ENCODE measurements at places on chromosomes 13 and 19.

DNA sequence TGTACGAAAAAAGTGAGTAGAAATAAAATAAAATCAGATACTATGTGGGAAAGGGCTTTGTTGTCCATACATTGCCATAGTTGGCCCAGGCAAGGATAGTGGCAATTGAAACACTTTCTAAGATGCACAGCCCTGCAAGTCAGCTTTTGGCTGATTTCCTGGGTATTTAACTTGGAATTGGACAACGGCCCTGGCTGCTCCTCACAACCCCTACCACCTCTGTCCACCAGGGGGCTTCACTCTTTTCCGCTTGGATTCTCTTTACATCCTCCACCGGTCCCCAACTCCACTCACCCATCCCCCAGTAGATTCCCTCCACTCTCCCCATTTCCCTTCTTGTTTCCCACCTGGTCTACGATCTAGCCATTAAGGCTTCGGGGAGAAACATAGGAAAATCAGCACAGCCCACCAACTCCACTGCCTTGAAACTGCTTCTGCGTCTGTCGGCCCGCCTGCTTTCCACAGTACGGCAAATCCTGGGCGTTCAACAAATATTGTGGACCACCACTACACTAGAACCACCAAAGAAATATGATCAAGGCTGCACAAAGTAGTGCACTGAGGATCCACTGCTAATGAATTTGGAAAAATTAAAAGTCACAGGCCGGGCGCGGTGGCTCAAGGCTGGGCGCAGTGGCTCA, 48.6 kb upstream of the GTF3A start:
- peak; percentile 50 for DNase-seq

GRCh38 chr19:10290357-10290875, 664 bp downstream of the ICAM5 start:
- peak; percentile 40 for DNase-seq

- peak; percentile 77 for DNase-seq
These were observed 1.5 kb downstream of the CLEC11A start for GRCh38 chr19:50724522-50725217.

DNA sequence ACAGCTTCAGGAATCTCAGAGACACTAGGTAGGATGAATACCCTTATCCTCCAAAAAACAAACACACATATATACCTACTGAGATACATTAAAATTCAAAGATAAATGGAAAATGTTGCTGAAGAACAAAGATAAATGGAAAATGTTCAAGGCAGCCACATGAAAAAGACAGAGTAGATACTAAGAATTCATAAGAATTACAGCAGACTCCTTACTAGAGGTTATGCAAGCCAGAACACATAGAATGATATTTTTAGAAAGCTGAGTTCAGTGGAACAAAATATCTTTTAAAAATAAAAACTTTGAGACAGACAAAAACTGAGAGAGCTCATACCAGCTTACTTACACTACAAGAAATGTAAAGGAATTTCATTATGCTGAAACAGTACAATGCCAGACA, 35.6 kb downstream of the UCHL3 start:
- DNase-seq: no peak

- DNase-seq: no peak
These were observed 101.1 kb upstream of the FRY start for GRCh38 chr13:31930490-31930889.

GRCh38 chr19:38977445-38978325, 2.1 kb upstream of the FBXO17 start:
- DNase-seq: no peak

- no peak for DNase-seq
These were observed 18.8 kb downstream of the MTRF1 start for GRCh38 chr13:41244556-41244955.

- DNase-seq: no peak
These were observed 29.0 kb downstream of the BTBD2 start for GRCh38 chr19:1986357-1987162.

GRCh38 chr13:97430296-97430695, 3.7 kb upstream of the RAP2A start:
- no peak for DNase-seq

DNA sequence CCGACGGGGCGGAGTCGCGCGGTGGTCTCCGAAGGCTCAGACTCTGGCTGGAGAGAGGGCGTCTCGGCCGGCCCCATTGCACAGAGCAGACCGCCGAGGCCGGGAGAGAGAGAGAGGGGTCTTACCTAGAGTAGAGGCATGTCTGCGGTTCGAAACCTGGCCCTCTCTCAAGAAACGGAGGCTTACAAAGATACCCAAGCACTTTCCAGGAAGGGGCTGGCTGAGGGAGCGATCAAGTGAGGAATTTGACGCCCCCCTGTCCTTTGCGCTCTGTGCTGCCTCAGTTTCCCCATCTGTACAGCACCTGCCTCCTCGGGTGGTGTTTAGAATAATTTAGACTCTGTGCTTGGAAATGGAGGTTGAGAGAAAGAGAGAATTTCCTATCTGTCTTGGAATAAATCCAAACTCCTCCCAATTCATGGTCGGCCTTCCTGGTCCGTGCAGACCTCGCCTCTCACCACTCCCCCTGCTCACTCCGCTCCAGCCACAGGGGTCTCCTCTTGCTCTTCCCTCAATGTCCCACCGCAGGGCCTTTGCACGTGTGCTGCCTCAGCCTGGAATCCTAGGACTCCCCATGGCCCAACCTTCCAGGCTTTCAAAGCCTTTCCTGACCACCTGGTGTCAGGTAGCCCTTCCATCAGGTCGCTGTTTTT, 658 bp upstream of the ISOC2 start:
- DNase-seq: no peak

GRCh38 chr13:32107474-32107873, 75.9 kb downstream of the FRY start:
- no peak for DNase-seq

GRCh38 chr13:34263681-34264080, 445.7 kb downstream of the RFC3 start:
- DNase-seq: no peak

Data from HuH-7.5 (cell line).